ENCODE measurements at places on chromosomes 5 and 9. TPM values are rescaled to one million over a fixed set of nuclear protein-coding genes. Genes with fewer than 3 reads are reported as not detected.

The CYLC2 gene
- total RNA-seq, result not detected

The RLN1 gene
- total RNA-seq, result not detected

The PRELID2 gene
- 23.5 TPM for total RNA-seq

The IL7R gene
- total RNA-seq, result 4.9 TPM

The LCN6 gene
- total RNA-seq, result not detected

The MCTP1 gene
- 36.5 TPM for total RNA-seq

Data from uterine smooth muscle cell (primary cell).